ENCODE measurements at places on chromosomes 6 and 20. TPM values are rescaled to one million over a fixed set of nuclear protein-coding genes. Genes with fewer than 3 reads are reported as not detected.

Gene ATP6V1G2
- total RNA-seq = 28.8 TPM

Gene KCNG1
- total RNA-seq = 129 TPM

Gene SLC4A11
- 0.11 TPM for total RNA-seq

Gene IL20RA
- total RNA-seq = 0.99 TPM

Gene OR2J3
- total RNA-seq = not detected

Gene CDSN
- total RNA-seq = not detected

Gene C2
- total RNA-seq = 1.9 TPM

Gene EFHC1
- total RNA-seq = 21.0 TPM

Gene RSPH9
- 2.9 TPM for total RNA-seq

Gene UBE3D
- 19.5 TPM for total RNA-seq

Gene CRISP2
- not detected for total RNA-seq

Gene GABRR1
- total RNA-seq = not detected

- no peak for DNase-seq
Observed at GRCh38 chr6:37987018-37987417, 167.5 kb downstream of the ZFAND3 start.

GRCh38 chr20:61608275-61609085 lies 356.4 kb downstream of the CDH4 start:
- peak; percentile 2 for DNase-seq

DNA sequence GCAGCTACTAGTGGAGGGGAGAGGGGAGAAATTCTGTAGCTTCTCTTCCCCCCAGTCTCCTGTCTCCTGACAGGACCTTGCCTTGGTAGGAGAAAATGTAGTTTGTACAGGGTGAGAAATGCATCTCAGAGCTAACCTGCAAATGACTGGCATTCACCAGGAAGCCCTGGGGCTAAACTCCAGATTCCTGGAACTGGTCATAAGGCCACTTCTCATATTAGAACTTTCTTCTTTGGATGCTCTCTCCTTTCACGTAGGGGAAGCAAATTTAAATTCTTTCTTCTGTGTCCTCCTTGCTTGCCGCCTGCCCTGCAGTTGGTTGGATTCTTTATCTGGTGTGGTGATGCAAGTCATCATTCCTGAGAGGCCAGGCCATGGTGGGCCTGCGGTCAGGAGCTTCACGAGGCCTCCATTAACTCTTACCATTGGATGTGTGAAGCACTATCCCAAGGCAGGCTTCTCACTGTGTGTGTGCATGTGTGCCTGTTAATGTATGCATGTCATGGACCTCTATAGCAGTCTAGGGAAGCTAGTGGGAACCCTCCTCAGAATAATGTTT lies 182.0 kb downstream of the PHF3 start:
- peak; percentile 74 for DNase-seq

DNA sequence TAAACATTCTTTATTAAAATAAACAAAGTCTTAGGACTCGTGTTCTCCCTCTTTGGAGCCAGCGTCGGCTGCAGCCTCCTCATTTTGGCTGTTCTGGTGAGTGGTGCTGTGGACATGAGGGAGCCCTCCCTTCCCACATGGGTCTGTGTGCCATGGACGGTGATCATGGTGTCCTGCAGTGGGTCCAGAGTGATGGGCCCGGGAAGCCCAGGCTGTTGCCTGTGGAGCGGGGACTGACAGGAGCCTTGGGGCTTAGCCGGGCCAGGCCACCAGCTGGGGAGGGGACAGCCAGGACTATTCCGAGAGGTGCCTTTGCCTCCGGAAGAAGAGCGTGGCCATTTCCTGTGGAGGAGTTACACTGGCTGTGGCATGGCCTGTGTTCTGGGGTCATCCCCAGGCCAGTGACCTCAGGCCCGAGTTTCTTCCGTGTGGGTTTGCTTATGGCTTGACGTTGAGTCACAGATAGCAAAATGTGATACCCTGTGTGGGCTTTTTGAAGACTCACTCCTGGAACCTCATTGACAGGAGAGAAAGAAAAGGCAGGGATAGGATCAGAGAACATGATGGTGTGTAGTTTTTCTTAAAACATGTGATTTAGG lies 153.4 kb downstream of the DTNBP1 start:
- no peak for DNase-seq

DNA sequence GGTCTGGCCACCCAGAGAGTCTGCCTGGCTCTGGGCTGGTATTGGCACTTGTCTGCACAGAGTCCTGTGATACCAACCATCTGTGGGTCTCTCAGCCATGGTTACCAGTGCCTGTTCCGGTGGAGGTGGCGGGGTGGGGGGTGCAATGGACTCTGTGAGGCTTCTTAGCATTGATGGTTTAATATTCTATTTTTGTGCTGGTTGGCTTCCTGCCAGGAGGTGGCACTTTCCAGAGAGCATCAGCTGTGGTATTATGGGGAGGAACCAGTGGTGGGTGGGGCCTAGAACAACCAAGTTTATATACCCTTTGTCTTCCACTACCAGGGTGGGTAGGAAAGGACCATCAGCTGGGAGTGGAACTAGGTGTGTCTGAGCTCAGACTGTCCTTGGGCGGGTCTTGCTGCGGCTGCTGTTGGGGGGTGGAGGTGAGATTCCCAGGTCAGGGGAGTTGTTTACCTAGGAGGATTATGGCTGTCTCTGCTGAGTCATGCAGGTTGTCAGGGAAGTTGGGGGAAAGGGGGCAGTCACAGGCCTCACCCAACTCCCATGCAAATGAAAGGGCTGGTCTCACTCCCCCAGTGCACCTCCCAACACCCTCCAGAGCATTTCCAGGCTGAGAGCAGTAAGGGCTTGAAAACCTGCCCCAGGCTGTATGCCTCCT lies 117.5 kb downstream of the FLRT3 start:
- no peak for DNase-seq

DNA sequence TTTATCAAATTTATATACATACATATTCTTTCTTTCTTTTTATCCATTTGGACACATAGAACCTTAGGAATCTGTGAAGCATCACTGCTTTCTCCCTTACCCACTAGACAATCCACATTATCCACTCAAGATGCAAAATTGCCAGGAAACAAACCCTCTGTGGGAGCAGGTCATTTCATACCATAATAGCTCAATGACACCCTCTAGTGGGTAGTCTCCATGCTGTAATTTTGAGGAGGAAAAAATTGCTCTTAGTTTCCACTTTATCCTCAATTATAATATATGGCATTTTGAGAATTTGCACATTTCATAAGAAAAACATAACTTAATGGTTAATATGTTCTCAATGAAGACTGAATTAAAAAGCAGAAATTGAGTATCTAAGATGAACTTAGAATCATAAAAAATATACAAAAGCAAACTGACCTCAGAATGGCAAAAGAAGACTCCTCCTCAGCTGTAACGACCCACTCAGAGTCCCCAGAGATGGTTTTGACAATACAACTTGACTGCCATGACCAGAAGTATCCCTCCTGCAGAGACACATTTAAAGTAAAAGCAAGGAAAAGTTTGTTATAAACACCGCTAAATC lies 164.1 kb downstream of the FRK start:
- peak; percentile 49 for DNase-seq

- peak; percentile 68 for DNase-seq
Observed at GRCh38 chr6:83511901-83512681, at the start of gene PRSS35. PRSS35 (plus strand) TSS chr6:83512534; CDS start chr6:83523442, 10,908 bp downstream.

DNA sequence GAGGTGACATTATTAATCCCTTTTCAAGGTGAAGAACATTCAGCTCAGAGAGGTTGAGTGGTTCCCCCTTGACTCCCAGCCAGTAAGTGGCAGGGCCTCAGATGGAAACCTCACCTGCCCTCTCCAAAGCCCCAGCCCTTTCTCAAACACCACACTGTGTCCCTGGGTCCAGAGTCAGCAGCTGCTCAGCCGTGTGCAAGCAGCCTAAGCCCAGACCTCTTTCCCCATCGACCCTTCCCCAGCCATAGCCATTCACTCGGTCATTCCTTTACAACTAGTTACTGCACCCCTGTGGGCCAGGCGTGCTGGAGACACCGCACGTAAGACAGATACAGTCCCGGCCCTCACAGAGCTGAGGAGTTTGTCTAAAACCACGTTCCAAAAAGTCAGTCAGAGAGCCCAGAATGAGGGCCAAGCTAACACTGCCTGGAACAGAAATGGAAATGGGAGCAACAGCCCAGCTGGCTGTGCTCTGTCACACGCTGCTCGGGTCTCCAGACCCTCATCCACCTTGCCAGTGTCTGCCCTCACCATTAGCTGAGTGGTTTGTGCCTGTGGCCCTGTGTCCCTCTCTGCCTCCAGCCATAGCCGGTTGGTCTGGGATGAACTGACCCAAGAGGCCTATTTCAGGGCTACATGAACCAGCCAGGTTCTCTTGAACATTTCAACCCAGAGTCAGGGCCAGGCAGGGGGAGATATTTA lies 29.6 kb downstream of the ZC3H12D start:
- DNase-seq = no peak

GRCh38 chr20:50514750-50515149 lies 4.6 kb downstream of the PTPN1 start:
- no peak for DNase-seq

- DNase-seq = peak; percentile 51
Observed at GRCh38 chr20:3923818-3924217, 34.6 kb downstream of the PANK2 start.

DNA sequence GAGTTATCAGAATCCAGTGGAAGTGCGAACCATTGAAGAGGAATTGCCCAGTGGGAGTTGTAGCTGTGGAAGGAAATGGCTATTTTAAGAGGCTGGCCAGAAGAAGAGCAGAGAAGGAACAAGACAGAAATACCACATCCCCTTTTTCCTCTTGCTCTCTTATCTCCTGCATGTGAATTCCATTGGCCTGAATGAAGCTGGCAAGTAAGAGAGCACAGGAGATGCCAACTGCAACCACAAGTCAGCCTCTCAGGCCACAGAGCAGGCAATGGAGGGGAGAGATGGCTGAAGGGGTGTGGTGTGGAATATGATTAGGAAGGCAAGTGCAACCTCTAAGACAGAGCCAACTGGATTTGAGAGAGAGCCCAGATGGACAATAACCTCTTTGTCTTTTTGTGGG lies 362.7 kb upstream of the IMPG1 start:
- no peak for DNase-seq

DNA sequence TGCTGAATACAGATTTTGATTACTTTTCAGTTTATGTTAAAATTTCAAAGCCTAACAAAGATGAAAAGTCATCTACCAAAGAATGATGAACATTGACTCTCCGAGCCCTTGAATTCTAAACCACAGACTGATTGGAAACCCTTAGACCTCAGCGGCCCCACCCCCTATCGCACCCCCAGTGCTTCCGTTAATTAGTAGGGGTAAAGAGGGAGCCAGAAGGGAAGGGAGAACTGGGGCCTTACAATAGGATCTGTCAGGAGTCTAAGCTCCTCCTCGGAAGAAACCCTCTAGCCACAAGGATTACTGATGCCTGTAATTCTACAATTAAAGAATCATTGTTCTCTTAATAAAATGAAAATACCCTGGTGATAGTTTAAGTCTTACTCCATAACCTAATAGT lies 79.7 kb upstream of the JARID2 start:
- no peak for DNase-seq

GRCh38 chr20:16317445-16318362 lies 255.5 kb downstream of the KIF16B start:
- no peak for DNase-seq

DNA sequence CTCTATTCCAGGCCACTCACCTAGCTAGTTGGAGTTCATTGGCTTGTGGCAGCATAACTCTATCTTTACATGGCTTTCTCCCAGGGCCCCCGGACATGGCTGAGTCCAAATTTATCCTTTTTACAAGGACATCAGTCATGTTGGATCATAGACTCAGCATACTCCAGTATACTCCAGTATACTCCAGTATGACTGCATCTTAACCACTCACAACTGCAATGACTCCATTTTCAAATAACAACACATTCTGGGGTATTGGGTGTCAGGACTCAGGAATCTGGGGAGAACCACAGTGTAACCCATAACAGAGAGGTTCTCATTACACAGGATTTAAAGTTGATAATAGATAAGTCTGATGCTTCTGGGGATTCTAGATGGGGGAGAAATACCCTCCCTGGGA lies 53.8 kb upstream of the TSHZ2 start:
- no peak for DNase-seq

DNA sequence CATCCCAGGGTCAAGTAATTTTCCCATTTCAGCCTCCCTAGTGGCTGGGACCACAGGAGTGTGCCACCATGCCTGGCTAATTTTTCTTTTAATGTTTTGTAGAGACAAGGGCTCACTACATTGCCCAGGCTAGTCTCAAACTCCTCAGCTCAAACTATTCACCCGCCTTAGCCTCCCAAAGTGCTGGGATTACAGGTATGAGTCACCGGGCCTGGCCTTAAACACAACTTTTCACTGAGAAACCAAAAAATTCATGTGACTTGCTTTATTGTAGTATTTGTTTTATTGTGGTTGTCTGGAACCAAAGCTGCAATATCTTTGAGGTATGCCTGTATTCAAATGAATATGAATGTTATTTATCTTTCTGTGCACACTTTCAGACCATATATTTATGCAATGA lies 72.2 kb downstream of the RWDD2A start:
- DNase-seq = peak; percentile 25

DNA sequence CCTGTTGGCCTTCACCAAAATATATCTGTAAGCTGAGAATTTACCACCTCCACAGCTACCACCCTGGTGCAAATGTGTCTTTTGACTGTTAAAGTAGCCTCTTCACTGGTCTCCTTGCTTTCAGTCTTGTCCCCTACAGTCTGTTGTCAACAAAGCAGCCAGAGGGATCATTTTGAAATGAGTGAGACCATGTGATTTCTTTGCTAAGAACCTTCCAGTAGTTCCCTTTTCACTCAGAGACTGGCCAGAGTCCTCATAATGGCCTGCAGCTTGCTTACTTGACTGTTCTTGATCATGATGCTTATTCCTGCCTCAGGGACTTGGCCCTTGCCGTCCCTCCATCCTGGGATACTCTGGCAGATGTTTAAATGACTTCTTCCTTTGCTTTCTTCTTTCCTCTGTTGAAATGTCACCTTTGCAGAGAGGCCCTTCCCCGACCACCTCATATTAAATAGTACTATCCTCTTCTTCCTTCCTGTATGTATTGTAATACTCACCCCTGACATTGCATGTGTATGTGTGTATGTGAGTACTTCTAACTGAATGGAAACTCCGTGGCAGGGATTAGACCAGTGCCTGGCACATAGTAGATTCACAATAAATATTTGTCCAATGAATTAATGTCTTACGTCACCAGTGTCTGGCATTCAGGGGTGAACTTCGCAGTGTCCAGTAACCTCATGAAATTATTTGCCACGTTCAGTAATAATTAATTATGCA lies 5.0 kb downstream of the MANBAL start:
- peak; percentile 41 for DNase-seq

DNA sequence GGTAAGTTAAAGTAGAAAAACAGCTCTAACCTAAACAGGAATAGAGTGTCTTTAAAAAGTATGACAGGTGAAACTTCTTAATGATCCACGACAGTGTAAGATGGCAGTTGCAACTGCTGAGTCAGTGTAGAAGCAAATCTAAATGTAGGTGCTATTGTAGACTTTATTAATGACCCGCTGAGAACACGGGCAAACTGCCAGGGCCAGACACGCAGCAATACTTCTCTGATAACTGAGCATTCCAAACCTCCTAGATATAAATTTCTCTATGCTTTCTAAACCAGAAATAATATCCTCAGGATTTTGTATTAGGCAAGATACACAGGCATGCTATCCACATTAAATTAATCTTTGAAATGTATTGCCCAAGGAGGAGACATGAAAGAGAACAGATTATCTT lies 1076.4 kb downstream of the HACE1 start:
- DNase-seq = peak; percentile 9
